Tongue (tissue), 3 donors: ENCODE measurements at places on chromosomes 7 and 10.

GRCh38 chr10:62779487-62780248 lies 24.9 kb upstream of the ADO start:
- no peak for DNase-seq

DNA sequence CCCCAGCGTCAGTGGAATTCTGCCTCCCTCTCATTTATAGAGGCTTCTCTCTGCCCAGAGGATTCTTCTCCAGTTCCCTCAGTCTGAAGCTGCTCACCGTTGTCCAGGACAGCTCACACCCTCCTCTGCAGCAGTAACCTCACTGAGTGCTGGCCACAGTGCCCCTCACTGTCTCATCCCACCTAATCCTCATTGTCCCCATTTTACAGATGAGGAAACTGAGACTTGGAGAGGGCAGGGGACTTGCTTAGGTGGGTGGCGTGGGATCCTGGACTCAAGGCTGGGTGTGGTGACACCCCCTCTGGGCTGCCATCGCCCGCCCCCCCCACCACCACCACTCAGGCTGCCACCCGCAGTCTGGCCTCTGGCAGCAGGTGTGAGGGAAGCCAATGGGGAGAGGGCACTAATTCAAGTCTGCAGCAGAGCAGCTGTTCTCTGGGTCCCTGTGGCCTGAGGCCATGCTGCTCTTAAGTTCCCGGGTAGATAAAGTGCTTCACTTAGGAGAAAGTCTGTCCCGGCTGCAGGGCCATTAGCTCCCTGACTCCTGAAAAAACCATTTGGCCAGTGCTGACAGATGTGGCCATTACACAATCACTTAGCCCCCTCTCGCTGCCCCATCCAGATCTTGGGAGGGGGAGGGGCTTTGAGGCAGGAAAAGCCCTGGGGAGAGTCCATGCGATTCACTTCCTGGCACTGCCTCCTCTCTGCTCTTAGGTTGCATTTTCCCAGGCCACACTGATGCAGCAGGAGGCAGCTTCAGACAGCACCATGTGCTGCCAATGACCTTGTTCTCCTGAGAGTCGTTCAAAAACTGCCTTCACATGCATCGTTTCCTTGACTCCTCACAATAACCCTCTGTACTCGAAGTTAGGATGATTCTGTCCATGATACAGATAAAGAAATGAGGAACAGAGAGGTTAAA lies 36.3 kb downstream of the DRGX start:
- peak; percentile 82 for DNase-seq

GRCh38 chr10:103641326-103641725 lies 147.8 kb downstream of the NEURL1 start:
- no peak for DNase-seq

DNA sequence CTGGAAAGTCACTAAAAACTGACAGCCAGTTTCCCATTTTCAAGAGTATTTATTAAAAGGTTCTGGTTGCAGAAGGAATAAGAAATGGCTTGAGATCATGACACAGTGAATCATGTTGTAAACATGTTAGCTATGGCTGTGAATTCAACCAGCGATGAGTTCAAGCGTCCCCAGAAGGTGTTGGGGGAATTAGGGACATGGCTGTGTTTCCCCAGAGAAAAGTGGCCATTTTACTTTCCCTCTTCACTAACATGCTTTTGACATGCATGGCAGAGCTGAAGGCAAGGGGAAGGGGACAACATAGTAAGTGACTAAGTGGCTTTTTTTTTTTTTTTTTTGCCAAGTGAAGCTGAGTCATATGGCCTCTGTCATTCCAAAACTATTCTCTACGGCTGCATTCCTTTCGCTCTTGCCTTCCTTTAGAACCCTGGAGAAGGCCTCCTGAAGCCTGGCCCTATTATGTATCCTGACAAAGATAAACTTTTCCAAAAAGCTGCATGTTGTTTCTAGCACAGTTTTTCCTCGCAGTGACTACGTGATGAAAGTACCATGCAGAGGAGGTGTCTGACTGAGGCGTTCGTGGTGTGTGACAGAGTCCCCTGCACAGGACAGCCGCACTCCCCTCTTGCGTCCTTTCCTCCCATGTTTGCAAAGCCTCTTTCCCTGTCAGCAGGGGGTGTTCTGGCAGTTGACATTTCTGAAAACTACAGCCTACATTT lies 46.9 kb downstream of the EGFR start:
- peak; percentile 75 for DNase-seq

GRCh38 chr10:51875610-51876009 lies 176.2 kb upstream of the CSTF2T start:
- DNase-seq: peak; percentile 35

DNA sequence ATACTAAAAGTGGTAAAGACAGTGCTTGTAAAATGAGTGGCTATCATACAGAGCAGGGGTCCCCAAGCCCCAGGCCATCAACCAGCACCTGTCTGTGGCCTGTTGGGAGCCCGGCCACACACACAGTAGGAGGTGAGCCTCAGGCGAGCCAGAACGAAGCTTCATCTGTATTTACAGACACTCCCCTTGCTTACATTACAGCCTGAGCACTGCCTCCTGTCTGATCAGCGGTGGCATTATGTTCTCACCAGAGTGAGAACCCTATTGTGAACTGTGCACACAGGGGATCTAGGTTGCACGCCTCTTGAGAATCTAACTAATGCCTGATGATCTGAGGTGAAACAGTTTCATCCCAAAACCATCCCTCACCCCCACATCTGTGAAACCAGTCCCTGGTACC lies 58.7 kb downstream of the ITGA8 start:
- DNase-seq: no peak

DNA sequence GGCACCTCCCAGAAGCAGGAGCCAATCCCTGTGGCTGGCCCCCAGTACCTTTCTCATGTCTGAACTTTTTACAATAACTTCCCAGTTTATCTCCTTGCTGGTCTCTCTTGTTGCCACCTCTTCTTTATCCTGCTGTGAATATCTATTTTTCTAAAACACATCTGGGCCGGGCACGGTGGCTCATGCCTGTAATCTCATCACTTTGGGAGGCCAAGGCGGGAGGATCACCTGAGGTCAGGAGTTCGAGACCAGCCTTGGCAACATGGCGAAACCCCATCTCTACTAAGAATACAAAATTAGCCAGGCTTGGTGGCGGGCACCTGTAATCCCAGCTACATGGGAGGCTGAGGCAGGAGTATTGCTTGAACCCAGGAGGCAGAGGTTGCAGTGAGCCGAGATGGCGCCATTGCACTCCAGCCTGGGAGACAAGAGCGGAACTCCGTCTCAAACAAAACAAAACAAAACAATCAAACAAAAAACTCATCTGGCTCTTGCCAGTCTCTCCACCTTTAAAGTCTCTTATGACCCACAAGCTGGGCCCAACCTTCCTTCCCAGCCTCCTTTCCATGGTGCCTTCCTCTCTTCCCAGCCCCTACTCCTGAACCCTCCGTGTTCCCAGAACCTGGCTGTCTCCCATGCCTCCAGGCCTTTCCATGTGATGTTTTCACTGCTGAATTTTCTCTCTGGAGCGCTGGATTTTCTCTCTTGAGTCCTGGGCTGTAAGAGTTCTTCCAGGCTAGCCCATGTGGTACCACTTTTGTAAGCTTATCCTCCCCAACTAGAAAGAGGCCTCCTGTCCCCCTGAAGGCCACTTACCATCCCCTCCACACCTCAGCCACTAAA lies 51.3 kb downstream of the HIP1 start:
- DNase-seq: no peak

DNA sequence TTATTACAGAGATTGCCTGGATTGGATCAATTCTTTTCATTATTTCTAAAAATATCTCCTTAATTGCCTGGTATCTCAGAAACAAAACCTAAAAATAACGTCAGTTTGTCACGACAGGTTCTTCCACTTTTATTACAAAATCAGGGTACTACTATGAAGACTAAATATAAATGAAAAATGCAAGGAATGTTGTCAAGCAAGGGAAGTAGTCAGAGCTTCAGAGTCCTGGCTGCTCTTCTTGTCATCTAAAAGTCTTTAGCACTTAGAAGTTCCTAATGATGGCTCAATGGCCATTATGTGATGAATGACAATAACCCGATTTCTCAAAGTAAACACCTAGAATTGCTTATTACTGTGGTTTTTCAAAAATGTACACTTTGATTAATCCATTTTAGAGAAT lies 192.2 kb downstream of the SEMA3A start:
- DNase-seq: peak; percentile 14

GRCh38 chr7:34155220-34155908 lies 250.0 kb downstream of the BMPER start:
- DNase-seq: no peak

GRCh38 chr7:85521108-85521694 lies 334.3 kb upstream of the SEMA3D start:
- peak; percentile 24 for DNase-seq

GRCh38 chr7:108452707-108453106 lies 3.5 kb downstream of the NRCAM start:
- DNase-seq: no peak

- no peak for DNase-seq
These were observed 56.1 kb downstream of the AUTS2 start for GRCh38 chr7:69654381-69654780.

GRCh38 chr10:56317603-56318002 lies 43.5 kb downstream of the ZWINT start:
- DNase-seq: peak; percentile 7

- no peak for DNase-seq
These were observed 16.2 kb upstream of the GIMAP8 start for GRCh38 chr7:150434240-150434639.

DNA sequence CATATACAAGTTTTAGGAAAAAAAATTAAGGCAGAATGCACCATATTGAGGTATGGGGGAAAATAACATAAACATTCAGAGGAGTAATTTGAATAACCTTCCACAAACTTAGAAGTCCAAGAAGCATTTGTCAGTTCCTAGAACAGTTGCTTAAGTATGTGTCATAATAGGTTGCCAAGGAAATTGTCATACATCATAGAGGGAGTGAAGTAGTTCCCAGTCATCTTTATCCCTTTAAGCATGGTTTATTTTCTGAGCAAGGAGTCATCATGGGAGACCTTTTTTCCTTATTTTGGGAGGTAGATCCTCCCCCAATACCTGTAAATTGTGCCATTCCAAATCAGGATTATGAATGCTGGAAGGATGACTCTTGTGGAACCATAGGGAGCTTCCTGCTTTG lies at the start of gene SSMEM1:
Gene SSMEM1 (plus strand): TSS at position 219 of the 400 bp plus-strand sequence. CDS start 51 bp downstream, at position 270.
- no peak for DNase-seq

- DNase-seq: peak; percentile 93
These were observed 82.5 kb upstream of the TMEM72 start for GRCh38 chr10:44828508-44829142.
